ENCODE measurements at places on chromosomes 4 and X.

- no peak for DNase-seq
Observed at GRCh38 chr4:171521726-171522125, 291.5 kb upstream of the GALNTL6 start.

GRCh38 chr4:143344041-143344440 lies 7.4 kb downstream of the GAB1 start:
- DNase-seq: no peak

DNA sequence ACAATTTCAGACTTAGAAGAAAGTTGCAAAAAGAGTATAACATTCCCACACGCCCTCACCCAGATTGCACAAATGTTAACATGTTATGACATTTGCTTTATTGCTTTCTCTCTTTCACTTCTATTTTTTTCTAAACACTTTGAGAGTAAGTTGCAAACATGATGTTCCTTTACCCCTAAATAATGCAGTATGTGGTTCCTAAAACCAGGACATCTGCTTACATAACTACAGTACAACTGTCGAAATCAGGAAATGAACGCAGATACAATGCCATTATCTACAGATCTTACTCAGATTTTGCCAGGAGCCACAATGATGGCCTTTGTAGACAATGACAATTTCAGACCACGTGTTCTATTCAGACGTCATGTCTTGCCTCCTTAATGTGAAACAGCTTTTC lies 22.4 kb downstream of the SH3TC1 start:
- no peak for DNase-seq

DNA sequence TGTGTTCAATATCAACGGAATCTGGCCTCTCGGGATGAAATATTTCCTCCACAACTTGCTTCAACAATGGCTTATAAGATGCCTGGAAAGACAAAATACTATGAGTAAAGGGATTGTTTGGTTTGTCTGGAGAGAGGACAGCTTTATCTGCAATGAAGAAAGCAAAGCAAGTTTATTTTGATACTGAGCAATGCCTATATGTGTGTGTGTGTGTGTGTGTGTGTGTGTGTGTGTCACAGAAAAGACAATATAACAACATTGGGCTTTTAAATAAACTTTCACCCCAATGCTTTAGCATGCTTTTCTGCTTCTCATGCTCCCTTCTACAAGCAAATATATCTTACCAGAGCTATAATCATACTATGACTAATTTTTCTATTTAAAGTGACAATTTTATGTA lies 45.4 kb downstream of the RASL11B start:
- DNase-seq: no peak

Data from activated naive CD8-positive, alpha-beta T cell treated with anti-CD3 and anti-CD28 coated beads for 36 hours (primary cell).